ENCODE measurements at places on chromosomes 3 and 15.

DNA sequence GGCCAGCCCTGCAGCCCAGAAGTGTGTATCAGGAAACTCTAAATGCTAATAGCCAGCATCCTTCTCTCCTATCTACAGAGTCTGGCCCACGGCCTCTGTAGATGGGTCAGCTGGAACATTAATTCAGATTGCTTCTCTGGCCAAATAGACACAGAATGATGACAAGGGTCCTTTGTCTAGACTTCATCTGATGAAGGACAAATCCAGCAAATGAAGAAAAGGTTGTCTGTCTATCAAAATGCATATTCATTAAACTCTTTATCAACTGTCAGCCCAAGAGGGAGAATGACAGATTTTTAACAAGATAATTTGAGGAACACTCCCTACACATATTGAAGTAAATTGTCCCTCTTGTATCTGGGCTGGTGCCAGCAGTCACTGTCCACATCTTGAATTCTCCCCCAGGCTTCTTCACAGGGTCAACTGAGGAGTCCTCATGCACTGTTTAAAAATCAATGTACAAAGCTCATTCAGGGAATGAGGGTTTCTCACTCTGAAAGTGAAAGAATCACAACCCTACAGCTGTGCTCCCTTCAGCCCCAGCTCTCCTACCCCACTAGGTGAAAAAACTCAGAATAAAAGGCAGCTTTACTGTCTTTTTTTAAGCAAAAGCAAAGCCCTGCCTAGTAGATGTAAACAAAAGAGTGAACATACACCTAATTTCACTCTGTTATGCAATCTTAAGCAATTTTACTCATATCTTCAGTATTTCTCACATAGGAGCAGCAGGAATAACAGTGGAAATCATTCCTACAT, 507.7 kb downstream of the IGSF11 start:
- no peak for DNase-seq

DNA sequence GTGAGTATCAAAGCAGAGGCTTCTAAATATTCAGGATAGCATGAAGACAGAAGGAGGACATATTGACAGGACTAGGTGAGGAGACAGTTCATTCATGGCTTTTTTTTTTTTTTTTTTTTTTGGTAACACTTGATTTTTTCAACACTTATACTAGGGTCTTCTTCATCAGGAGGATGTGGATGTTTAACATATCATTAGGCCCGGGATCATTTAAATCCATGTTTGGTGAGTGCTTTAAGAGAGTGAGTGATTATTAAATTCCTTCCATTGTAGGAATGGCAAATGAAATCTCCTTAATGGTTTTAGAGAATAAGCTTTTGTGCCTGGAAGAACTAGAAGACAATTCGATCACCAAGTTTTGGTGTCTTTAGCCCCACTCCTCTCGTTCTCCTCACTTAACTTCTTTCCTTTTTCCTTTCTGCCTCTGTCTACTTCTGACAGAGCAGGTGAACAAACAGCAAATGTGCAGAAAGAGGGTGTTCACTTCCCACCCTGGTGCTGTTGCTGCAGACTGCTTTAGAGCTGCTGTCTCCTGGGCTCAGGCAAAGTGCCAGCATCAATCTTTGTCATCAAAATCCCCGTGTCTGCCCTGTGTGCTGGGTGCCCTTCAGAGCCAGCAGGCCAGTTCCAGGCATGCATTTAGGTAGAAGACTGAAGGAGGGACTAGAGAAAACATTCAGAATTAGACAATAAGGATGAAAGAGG, 35.6 kb upstream of the RAB11A start:
- DNase-seq = no peak

DNA sequence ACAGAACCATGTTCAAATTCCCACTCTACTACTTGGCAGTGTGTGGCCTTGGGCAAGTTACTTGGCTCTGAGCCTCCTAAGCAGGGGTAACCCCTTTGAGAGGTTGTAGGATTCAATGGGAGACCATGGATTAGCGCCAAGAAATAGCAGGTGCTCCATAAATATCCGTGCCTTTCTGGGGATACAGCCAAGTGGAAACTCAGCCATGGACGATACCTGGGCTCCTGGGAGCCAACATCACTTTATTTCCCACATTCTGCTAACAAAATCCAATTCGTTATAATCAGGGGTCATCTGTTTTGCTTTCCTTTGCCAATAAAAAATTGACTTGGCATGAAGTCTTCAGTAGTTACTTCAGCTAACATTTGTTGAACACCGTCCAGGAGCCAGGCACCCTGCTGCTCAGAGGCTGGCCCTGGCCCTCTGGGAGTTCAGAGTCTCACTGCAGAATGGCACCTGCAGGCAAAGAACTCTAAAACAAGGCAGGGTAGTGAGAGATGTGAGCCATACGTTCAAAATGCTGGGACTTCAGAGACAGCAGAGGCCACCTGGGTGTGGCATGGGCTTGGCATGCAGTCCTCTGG, 42.3 kb downstream of the ZDHHC19 start:
- no peak for DNase-seq

GRCh38 chr15:78360958-78361718, 21.0 kb downstream of the CRABP1 start:
- DNase-seq = peak; percentile 100

GRCh38 chr3:151816091-151816604, 2.2 kb downstream of the AADAC start:
- DNase-seq = no peak

- DNase-seq = peak; percentile 21
Measured at GRCh38 chr15:31357148-31357547, 30.5 kb downstream of the KLF13 start.

DNA sequence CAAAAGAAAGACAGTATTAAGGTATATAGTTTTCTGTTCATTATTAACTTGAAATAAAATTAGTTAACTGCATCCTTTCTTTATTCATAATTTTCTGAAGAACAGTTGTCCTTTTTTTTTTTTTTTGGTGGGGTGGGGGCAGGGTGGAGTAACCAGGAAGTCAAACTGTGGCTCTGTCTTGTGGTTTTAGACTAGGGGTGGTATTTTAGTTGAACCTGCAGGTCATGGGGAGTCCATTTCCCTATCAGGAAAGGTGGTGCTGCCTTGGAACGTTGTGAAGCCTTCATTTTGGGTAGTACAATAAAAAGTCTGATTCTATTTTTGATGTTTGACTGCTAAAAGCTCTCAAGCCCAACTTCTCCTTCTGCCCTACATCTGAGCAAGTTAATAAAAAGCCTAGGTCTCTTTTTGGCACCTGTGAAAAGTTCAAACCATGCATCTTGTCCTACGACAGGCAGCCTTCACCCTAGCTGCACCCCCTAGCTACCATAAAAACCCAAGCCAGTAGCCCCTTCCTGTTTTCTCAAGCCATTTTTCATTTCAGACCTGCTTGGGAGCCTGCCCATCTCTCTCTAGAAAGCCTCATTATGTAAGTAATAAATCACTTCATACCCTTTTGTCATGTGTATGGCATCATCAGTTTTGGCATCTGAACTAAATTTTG, 31.2 kb upstream of the RIOX2 start:
- DNase-seq = peak; percentile 47

DNA sequence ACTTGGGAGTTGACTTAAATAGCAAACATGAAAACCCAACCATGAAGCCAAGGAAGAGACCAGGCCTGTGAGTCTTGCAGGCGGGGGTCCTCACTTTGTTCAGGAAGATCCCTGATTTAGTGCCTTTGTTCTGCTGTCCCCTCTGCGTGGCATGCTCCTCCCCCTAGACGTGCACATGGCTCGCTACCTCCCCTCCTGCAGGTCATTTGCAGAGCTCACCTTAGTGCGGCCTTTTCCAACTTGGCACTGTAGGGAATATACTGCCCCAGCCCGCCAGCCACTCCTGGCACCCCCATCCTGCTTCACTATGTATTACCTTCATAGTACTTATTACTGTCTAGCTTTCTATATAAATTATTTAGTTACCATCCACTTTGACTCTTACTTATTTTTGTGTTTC, 18.3 kb downstream of the GXYLT2 start:
- no peak for DNase-seq

- peak; percentile 96 for DNase-seq
Measured at GRCh38 chr15:88610701-88611231, 10.4 kb upstream of the AEN start.

GRCh38 chr15:54119051-54119450, 140.8 kb downstream of the UNC13C start:
- peak; percentile 38 for DNase-seq

- DNase-seq = no peak
Measured at GRCh38 chr3:66423791-66424190, 77.0 kb downstream of the LRIG1 start.

DNA sequence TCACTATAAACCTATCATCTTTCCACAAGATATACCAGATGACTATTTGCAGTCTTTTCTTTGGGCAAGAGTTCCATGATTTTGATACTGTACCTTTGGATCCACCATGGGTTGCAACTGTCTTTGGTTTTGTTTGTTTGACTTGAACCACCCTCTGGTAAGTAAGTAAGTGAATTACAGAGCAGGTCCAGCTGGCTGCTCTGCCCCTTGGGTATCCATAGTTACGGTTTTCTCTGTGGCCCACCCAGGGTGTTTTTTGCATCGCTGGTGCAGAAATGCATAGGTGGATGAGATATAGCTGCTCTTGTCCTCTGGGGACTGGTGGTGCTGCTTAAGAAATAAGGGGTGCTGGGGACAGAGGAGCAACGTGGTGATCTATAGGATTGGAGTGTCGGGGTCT, 33.8 kb downstream of the CHDH start:
- no peak for DNase-seq

DNA sequence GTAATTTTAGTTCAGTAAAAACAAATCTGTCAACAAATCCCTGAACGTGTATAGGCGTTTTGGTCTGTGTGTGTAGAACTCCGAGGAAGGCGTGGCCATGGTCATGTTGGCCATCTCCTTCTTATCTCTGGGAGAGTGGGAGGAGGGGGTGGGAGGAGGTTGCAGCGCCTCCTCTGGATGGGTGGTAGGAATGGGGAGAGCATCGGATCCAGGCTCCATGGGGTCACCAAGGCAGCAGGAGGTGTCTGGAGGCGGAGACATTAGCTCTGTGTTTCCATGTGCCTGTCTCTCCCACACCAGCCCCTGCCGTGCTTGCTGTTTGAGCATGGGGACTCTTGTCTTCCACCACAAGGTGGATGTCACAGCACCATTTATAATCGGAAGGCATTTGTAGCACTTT, 34.5 kb upstream of the TRPM1 start:
- no peak for DNase-seq

GRCh38 chr3:180979961-180980360, 9.6 kb downstream of the DNAJC19 start:
- no peak for DNase-seq

DNA sequence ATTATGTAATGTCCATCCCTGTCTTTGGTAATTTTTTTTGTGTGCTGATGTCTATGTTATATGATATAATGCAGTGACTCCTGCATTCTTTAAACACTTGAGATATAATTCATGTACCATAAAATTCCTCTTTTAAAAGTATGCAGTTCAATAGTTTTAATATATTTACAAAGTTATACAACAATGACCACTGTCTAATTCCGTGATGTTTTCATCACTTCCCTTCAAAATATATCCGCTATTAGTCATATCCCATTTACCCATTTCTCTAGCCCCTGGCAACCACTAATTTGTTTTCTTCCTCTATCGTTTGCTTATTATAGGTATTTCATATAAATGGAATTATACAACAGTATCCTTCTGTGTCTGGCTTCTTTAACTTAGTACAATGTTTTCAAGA, 64.9 kb upstream of the SUCLG2 start:
- DNase-seq = no peak

GRCh38 chr15:48891232-48891765, 13.4 kb downstream of the EID1 start:
- no peak for DNase-seq

- no peak for DNase-seq
Measured at GRCh38 chr3:30974071-30974470, 79.6 kb upstream of the GADL1 start.

DNA sequence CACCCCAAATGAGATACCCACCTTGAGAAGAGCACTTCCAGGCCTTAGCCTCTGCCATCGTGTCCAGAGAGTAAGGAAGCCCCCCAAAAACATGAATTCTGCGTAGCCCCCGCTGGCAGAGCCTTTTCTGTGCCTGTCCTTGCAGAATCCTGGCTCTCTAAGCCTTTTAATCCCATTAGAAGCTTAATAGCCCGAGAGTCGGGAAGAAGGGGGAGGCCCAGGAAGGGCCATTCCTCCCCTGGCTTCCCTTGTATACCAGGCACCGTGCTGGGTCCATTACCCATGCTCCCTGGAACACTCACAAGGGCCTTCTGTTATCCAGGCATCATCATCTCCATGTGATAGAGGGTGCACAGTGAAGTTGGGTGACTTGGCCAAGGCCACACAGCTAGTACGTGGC, 7.1 kb downstream of the SPTBN5 start:
- no peak for DNase-seq

- no peak for DNase-seq
Measured at GRCh38 chr15:79617071-79617470, 184.9 kb downstream of the MINAR1 start.

- peak; percentile 77 for DNase-seq
Measured at GRCh38 chr3:14938954-14939353, 8.4 kb upstream of the NR2C2 start.

- DNase-seq = no peak
Measured at GRCh38 chr3:70530626-70531025, 218.2 kb upstream of the MDFIC2 start.

DNA sequence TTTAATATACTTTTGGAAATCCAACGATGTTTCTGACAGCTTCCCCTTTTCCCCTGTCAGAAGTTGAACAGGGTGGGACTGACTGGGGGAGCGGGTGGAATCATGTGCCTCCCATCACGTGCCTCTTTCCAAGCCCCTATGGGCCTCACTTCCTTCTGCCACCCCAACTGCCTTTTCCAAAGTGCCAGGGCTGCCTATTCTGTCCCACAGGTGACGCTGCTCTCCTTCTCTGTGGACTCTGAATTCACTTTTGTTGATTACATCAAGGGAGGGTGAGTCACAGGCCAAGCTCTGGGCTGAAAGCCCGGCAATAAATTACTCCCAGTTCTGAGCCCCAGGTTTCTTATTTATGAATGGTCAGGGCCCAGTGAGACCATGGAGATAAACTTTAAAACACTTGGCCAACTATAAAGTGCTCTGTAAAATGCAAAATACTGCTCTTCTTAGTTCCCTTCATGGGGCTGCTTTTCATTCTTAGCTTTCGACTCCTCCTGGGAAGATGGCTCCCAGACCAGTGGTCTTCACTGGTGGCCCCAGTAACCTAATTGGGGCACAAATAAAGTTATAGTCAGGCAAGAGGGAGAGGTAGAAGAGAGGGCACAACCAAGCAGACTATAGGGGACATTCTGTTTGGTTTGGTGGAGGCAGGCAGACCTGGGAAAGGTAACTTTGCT, 12.3 kb downstream of the CPNE9 start:
- peak; percentile 96 for DNase-seq

GRCh38 chr3:62503516-62503915, 130.2 kb upstream of the FEZF2 start:
- DNase-seq = no peak

GRCh38 chr15:61857169-61857829, 202.9 kb downstream of the VPS13C start:
- no peak for DNase-seq

- no peak for DNase-seq
Measured at GRCh38 chr15:75712668-75713337, at the start of gene CSPG4. TSS of gene CSPG4 (minus strand) at chr15:75712848. CDS start at chr15:75712755, 93 bp downstream.

- DNase-seq = no peak
Measured at GRCh38 chr3:64174328-64174727, 50.9 kb downstream of the PRICKLE2 start.

- no peak for DNase-seq
Measured at GRCh38 chr3:183895774-183896173, 11.1 kb upstream of the PARL start.
